Left renal cortex interstitium (tissue), 4 donors: ENCODE measurements at places on chromosomes 7 and 10.

GRCh38 chr7:127612263-127612662 is 5.7 kb downstream of the PAX4 start:
- no peak for DNase-seq

DNA sequence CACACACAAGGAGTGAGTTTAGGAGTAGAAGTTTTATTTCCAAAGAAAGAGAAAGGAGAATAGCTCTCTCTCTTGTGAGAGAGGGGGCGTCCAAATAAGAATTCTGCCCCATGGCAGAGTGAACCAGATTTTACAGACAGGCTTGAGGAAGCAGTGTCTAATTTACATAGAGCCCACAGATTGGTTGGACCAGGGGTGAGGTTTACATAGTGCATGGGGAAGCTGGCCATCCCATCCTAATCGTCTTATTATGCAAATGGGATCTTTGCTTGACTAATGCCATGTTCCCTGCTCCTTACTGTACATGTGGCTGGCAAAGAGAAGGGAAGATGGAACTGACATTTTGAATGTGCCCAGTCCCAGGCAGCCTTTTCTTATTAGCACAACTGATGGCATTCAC is 60.0 kb upstream of the ACSM6 start:
- DNase-seq = no peak

DNA sequence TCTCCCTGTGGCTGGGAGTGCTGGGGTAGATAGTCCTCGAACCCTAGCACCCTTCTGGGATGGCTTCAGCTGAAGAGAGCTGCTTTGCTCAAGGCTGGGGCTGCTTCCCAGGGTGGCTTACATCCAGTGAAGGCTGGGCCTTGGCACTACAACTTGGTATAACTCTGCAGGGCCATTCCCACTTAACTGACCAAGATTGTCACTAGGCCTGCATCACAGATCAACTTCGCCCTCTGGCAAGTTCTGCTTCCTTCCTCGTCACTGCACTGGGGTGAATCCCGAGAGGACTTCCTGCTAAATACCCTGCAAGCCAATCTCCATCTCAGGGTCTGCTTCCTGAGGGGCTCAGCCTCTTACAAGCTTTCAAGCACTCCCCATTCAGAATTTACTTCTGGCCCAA is 195.2 kb downstream of the DOCK4 start:
- no peak for DNase-seq

DNA sequence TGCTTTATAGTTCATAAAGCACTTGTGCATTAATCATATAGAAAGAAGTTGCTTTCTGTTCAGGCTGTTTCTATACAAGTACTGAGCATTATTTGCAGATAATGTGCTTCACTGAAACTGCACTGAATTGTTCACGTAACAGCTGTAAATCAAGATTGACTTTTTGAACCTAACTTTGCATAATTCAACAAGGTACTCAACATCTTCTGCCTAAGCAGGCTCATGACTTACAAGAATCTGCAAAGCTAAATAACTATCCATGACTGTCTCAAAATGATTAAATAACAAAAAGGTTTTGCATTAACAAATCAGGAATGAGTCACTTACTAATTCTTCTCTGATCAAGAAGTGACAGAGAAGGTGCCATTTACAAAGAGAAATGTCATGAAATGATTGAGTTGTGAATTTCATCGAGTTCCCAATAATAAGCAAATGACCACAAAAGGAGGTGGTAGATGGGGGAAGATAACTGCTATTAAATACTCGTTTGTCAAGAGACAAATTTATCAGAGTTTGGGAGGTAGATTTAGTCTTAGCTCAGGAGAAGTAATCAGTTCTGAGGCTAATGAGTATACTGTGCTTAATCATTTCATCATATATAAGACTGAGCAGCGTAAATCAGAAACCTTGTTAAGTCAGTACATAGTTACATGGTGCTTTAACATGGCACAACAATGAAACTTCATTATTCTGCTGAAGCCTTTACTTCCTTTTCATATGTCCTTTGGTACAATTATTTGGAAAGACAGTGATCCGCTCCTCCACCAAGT is 161.3 kb upstream of the LRRN3 start:
- DNase-seq = no peak

DNA sequence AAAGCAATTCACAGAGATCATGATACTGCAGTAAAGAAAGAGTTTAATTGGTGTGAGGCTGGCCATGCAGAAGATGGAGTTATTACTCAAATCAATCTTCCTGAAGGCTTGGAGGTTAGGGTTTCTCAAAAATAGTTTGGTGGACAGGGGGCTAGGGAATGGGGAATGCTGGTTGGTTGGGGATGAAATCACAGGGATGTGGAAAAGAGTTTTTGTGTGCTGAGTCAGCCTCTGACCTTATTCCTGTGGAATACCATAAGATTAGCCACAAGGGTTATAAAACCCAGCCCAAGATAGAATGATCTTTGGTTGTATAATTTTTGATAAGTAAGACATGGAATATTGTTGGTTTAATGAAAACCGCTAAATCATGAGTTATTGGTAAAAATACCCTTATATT is 764.3 kb downstream of the TYW1 start:
- no peak for DNase-seq

GRCh38 chr7:94813917-94814316 is 93.5 kb upstream of the PPP1R9A start:
- DNase-seq = no peak
